Pons (tissue), 1 donor: ENCODE measurements at places on chromosomes 16 and 17.

- no peak for DNase-seq
These were observed 583 bp upstream of the ZNF747 start for GRCh38 chr16:30535106-30535776.

DNA sequence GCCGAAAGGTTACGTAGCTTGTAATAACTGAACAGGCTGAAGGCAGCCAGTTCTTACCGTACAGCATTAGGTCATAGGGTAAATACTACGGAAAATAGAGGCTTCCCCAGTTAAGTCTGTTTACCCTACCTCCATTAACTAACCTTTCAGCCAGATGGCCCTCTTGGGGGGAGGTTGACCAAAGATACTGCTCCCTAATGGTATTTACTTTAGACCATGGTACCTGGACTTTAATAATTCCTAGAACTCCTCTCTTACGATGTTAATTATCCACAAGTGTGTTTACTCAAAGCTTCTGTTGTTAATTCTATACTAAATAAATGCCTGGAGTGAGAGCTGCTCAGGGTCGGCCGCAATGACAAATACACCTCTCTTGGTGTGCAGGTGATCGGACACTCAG is 9.8 kb upstream of the ADAT1 start:
- no peak for DNase-seq

DNA sequence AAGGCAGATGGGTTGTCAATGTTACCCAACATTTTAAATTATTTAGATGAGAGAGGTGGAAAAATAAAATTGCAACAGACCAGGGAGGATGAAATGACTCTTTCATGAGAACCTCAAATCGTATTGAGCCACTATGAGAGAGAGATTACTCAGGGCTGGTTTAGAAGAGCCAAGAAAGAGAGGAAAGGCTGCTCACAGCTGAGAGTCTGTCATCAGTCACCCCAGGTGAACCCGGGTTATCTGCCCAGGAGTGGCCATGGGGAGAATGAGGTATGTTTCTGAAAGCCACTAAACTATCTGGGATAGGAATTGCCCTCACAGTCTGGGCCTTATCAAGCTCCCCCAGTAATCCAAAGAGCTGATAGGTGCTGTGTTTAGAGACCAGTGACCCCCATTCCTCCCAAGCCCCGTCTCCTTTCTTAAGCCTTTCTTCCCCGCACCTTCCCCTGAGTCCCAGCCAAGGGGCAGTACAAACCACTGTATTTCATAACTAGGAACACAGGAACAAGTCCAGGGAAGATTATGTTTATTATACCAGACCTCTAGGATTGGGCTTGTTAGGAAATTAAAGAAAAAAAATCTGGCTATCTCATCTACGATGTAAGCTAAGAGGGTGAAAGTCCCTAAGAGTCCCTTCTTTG is 158.9 kb upstream of the NOL11 start:
- no peak for DNase-seq

- no peak for DNase-seq
These were observed 59.5 kb downstream of the CDYL2 start for GRCh38 chr16:80744856-80745255.

DNA sequence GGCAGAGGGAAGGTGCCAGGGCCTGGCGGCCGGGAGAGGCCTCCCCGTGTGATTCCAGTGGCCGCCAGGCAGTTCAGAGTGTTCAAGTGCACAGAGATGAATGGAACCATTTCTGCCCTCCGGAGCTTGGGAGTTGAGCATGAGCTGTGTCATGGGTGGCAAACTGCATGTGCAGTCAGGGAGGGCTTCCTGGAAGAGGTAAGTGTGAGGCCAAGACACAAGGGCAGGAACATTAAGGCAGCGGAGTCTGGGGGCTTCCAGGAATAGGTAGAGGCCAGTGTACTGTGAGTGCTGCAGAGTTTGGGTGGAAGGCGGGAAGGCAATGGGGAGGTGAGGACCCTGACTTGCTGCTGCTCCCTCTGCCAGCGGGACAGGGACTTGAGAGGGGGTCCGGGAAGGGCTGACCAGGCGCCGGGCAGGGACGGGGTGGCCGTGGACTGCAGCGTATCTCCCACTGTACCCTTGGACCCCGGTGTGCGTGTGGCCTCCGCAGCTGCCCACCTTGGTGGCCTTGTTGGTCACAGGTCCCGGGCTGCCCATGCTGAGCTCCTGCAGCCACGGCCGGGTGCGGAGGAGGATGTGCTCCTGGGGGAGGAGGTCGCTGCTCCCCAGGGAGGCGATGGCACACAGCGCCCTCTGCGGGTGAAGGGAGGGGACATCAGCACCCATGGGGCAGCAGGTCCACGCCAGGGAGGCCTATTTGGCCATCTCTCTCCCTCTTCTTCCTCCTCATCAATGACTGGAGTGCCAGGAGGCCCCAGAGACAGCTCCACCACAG is 7.5 kb upstream of the CEP131 start:
- no peak for DNase-seq

DNA sequence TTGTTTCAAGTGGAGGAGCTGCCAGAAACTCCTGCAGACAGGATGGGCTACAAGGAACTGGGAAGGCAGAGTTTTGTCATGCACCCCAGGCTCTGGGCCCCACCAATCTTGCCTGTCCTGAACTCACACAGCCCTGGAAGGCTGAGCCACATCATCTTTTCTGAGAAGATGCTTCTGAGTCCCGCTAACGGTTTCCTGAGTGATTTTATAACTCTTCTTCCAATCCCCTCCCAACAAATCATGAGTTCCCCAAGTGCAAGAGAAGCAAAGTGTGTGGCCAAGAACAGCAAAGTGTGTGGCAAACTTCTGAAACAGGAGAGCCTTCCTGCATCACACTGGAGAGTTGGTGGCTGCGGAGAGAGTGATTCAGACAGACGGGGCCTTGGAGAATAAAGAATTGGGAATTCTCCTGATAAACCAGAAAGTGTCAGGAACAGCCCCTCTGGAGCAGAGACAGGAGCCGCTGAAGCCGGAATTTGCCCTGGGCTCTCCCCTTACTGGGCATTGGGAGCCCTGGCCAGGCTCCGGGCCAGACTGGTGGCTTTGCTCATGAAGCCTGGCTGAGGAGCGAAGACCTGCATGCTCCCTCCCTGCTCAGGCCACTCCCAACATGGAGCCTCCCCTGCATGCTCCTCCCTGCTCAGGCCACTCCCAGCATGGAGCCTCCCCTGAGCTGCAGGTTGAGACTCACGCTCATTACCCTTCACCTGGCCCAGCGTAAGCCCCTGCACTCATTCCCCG is 47.2 kb downstream of the PITPNM3 start:
- DNase-seq, result no peak

- no peak for DNase-seq
These were observed 2.3 kb downstream of the PRSS21 start for GRCh38 chr16:2819179-2819938.

- no peak for DNase-seq
These were observed 2.0 kb upstream of the NAE1 start for GRCh38 chr16:66832661-66833305.

DNA sequence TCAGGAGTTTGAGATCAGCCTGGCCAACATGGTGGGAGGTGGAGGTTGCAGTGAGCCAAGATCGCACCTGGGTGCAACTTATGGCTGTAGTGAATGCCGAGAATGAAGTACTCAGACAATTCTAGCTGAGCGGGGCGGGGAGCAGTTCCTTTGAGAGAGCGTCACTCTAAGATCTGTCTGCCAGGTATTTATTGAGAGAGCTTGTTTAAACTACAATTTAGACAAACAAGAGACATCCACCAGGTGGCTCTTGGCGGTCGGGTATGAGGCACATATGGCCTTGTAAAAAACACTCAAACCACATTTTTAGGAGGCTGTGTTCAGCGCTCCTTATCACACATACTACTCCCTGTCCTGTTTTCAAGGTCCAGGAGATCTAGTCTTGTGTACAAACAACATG is 40.6 kb upstream of the CDH1 start:
- DNase-seq, result no peak

DNA sequence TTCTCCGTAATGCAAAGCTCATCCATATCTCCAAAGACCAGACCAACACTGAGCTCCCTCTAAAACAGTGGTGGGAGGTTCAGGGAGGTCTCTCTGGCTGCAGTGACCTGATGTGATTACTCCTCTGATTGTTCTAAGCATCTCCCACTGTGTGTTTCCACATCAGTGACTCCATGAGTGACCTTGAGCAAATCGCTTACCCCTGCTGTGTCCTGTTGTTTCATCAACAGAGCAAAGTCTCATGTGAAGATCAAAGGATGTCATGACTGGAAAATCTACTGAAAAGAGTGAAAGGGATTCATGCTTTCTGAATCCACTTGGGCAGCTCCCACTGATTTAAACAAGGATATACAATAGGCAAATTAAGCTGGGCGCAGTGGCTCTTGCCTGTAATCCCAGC is 352.9 kb downstream of the TMEM114 start:
- no peak for DNase-seq

GRCh38 chr16:66182592-66182991 is 183.9 kb upstream of the CDH5 start:
- no peak for DNase-seq

- peak; percentile 55 for DNase-seq
These were observed 119.1 kb downstream of the RAB11FIP4 start for GRCh38 chr17:31510308-31511194.

GRCh38 chr16:81752225-81752875 is 26.7 kb upstream of the PLCG2 start:
- peak; percentile 73 for DNase-seq
